ENCODE measurements at places on chromosomes 16 and 17. TPM values are rescaled to one million over a fixed set of nuclear protein-coding genes. Genes with fewer than 3 reads are reported as not detected.
A peak's percentile ranks its signal among the peaks of the same experiment; 100 is the strongest.

DNA sequence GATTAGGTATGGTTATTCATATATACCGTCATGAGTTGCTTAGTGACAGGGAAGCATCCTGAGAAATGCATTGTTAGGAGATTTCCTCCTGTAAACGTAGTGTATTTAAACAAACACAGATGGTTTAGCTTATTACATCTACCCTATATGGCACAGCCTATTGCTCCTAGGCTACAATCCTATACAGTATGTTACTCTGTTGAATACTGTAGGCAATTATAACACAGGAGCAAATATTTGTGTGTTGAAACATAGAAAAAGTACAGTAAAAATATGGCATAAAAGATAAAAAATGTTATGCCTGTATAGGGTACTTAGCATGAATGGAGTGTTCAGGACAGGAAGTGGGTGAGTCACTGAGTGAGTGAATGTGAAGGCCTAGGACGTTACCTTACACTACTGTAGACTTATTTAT, 157.7 kb downstream of the CDH11 start:
- no peaks in the 10 kb centered on the region for H3K27me3 ChIP-seq
- H3K4me3 ChIP-seq, result no peak overlapping the region
- H3K36me3 ChIP-seq, result no peaks in the 10 kb centered on the region
- no peak for DNase-seq
- no peaks in the 10 kb centered on the region for H3K4me1 ChIP-seq

The TBC1D26 gene
- 0.20 TPM for total RNA-seq

DNA sequence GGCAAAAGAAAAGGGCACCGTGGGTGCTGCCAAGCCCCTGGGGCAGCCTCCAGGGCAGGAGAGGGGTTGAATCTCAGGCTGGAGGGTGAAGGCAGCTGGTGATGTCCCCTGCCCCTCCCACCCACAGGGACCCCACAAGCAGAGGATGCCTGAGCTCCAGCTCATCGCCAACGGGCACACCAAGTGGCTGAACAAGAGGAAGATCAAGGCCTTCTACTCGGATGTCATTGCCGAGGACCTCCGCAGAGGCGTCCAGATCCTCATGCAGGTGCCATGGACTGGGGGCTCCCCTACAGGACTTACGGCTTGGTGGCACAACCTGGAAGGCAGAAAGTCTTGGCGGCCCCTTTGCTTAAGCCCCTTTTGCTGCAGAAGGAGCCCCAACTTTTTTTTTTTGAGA, 21.8 kb downstream of the SLC12A3 start:
- DNase-seq, result no peak
- H3K4me3 ChIP-seq, result no peak overlapping the region
- H3K27ac ChIP-seq, result no peak overlapping the region
- no peaks in the 10 kb centered on the region for H3K4me1 ChIP-seq
- no peaks in the 10 kb centered on the region for H3K36me3 ChIP-seq
- no peaks in the 10 kb centered on the region for H3K27me3 ChIP-seq

GRCh38 chr16:87070657-87071056, 246.5 kb downstream of the C16orf95 start:
- no peak overlapping the region for H3K4me3 ChIP-seq
- H3K4me1 ChIP-seq, result no peaks in the 10 kb centered on the region
- no peaks in the 10 kb centered on the region for H3K36me3 ChIP-seq
- H3K27me3 ChIP-seq, result peaks cover 3% of the 10 kb centered on the region
- no peak overlapping the region for H3K27ac ChIP-seq

- H3K27ac ChIP-seq, result no peak overlapping the region
- no peaks in the 10 kb centered on the region for H3K4me1 ChIP-seq
- H3K36me3 ChIP-seq, result no peaks in the 10 kb centered on the region
- no peaks in the 10 kb centered on the region for H3K27me3 ChIP-seq
- no peak for DNase-seq
Measured at GRCh38 chr17:4652997-4653396, 11.5 kb upstream of the ALOX15 start.

GRCh38 chr17:2056206-2057174, 1.6 kb downstream of the HIC1 start:
- peak overlapping the region; percentile 47 for H3K4me3 ChIP-seq
- peaks cover 18% of the 10 kb centered on the region for H3K4me1 ChIP-seq
- no peaks in the 10 kb centered on the region for H3K27me3 ChIP-seq
- DNase-seq, result no peak

The KRT32 gene
- not detected for total RNA-seq

DNA sequence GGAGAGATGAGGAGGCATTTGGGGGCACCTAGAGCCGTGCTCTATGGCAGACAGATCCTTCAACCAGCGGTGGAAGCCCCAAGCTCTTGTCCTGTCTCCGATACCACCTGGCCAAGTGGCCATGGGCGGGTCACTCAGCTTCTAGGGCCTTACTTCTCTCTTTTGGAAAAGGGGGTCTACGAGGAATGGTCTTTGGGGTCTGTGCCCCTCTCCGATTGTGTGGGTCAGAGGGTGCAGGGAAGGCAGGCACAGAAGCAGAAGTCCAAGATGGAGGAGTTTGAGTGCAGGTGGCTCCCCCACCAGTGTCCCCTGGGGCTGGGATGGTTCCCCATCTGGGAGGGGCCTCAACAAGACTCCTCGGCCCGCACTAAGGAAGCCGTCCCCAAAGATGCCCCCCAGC, 116.7 kb downstream of the CCDC182 start:
- no peak overlapping the region for H3K4me3 ChIP-seq
- no peaks in the 10 kb centered on the region for H3K27me3 ChIP-seq
- H3K27ac ChIP-seq, result no peak overlapping the region
- DNase-seq, result no peak

DNA sequence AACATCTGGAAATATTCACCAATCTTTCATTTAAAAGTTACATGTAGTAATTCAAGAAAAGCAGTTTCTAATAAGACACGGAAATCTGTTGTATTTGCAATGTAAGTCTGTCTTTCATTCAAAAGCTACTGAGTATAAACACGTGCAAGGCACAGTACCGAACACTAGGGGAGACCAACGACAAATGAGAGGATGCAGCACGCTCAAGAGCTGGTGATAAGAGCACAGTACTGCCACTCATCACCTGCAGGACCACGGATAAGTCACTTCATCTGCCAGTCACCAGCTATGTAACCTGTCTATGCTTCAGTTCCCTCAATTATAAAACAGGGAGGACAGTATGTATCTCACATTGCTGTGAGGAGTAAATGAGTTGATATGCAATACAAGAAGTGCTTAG, 67.1 kb downstream of the CLEC18A start:
- H3K4me3 ChIP-seq, result no peak overlapping the region
- no peaks in the 10 kb centered on the region for H3K36me3 ChIP-seq
- H3K27ac ChIP-seq, result no peak overlapping the region
- H3K4me1 ChIP-seq, result no peaks in the 10 kb centered on the region
- DNase-seq, result peak; percentile 11

- no peaks in the 10 kb centered on the region for H3K27me3 ChIP-seq
- DNase-seq, result no peak
- no peak overlapping the region for H3K27ac ChIP-seq
- H3K4me3 ChIP-seq, result no peak overlapping the region
Measured at GRCh38 chr17:67601897-67602296, 115.8 kb upstream of the NOL11 start.

- H3K4me3 ChIP-seq, result no peak overlapping the region
- no peaks in the 10 kb centered on the region for H3K27me3 ChIP-seq
- H3K4me1 ChIP-seq, result no peaks in the 10 kb centered on the region
- no peak for DNase-seq
- peaks cover 88% of the 10 kb centered on the region for H3K36me3 ChIP-seq
- H3K27ac ChIP-seq, result no peak overlapping the region
Measured at GRCh38 chr16:28126684-28127620, 63.4 kb upstream of the GSG1L start.

DNA sequence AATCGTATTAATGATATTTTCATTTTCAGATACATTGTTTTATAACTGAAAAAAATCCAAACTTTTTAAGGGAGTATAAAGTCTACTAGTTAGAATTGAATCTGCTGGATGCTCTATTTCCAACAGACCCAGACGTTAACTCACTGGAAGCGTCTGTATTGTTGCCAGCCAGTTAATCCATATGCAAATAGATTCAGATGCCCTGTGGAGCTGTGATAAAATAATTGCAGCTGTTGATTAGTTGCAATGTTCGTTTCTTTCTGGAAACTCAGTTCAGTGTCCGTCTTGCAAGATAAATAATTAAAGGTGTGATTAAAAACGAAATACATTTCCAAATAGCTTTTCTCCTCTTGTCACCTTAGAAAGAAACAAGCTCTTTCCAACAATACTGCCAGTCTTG, 5.1 kb upstream of the GNA13 start:
- no peaks in the 10 kb centered on the region for H3K36me3 ChIP-seq
- no peak overlapping the region for H3K27ac ChIP-seq
- no peak overlapping the region for H3K4me3 ChIP-seq

GRCh38 chr17:16915752-16916556, 56.0 kb downstream of the TNFRSF13B start:
- no peaks in the 10 kb centered on the region for H3K36me3 ChIP-seq
- H3K27me3 ChIP-seq, result no peaks in the 10 kb centered on the region
- no peak for DNase-seq
- H3K27ac ChIP-seq, result no peak overlapping the region

The ZNF205 gene
- total RNA-seq, result 0.11 TPM

DNA sequence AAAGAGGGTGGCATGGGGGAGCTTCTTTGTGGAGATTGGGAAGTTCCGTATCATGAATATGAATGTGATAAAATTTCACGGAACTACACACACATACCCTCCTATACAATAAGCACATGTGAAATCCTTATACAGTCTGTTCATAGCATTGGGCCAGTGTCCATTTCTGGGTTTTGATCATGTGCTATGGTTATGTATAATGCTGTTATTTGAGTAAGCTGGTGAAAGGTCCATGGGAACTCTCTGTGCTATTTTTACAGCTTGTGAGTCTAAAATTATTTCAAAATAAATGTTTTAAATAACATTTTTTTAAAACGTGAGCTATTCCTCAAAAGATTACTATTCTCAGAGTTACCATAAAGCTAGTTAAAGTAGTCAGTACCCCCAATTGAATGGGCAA, 205.2 kb upstream of the CACNG5 start:
- H3K4me1 ChIP-seq, result peaks cover 22% of the 10 kb centered on the region
- H3K36me3 ChIP-seq, result no peaks in the 10 kb centered on the region

- no peak overlapping the region for H3K4me3 ChIP-seq
- H3K27ac ChIP-seq, result no peak overlapping the region
- peaks cover 6% of the 10 kb centered on the region for H3K4me1 ChIP-seq
- DNase-seq, result no peak
Measured at GRCh38 chr17:21375757-21376080, 438 bp upstream of the KCNJ12 start.

- no peak overlapping the region for H3K27ac ChIP-seq
- peaks cover 26% of the 10 kb centered on the region for H3K4me1 ChIP-seq
- DNase-seq, result no peak
- no peaks in the 10 kb centered on the region for H3K27me3 ChIP-seq
- H3K36me3 ChIP-seq, result peaks cover 31% of the 10 kb centered on the region
Measured at GRCh38 chr17:17154981-17155380, 51.2 kb downstream of the PLD6 start.

DNA sequence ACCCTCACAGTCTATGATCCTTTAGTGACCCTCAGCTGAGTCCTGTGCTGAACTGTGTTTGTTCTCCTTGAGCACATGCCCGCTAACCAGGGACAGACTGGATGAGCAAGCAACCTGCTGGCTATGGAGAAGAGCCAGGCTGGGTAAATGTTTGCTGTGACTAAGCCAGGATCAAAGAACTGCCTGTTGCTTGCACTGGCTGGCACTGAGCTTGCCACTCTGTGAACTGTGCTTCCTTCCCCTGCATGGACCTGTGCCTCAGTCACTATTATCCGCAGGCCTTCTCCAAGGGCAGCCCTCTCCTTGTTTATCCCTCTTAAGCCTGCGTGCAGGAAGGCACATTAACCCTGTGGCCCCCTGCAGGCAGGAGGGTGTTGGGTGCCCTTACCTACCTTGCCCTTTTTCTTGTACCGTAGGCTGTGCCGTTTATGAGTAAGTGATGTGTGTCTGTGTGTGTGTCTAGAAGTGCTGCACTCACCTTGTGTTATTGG, 7.4 kb downstream of the PNPO start:
- peaks cover 47% of the 10 kb centered on the region for H3K4me1 ChIP-seq
- H3K27me3 ChIP-seq, result no peaks in the 10 kb centered on the region
- H3K4me3 ChIP-seq, result no peak overlapping the region

DNA sequence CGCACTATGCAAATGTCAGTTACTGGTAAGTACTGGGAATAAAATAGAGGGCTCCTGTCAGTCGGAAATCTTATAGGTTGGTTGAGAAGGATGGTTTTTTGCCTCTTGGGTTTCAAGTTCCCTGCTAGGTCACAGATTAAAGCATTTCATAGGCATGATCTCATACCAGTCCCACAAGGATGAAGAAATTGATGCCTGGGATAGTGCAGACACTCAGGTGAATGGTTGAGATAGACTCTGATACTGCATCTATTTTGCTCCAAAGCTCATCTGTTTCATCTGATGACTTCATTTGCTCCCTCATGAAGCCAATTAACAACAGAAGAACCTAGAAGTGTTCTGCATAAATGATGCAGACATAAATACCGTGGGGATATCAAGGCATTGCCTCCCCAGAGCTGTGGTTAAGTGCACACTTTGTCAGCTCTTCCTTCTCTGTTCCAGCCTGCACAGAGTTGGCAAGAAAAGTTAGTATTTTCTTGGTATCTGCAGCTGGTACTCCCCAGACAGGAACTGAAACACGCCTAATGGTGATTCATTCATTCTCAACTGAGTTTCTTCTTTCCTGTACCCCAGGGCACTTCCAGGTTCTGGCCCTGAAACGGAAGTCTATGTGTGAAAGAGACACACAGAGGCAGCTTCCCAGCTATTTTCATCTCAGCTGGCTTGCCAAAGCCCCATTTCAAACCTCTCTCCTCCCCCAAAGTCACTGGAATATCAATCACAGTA, 418.3 kb upstream of the SALL1 start:
- H3K27ac ChIP-seq, result no peak overlapping the region
- no peak overlapping the region for H3K4me3 ChIP-seq
- no peaks in the 10 kb centered on the region for H3K27me3 ChIP-seq
- no peak for DNase-seq

GRCh38 chr17:3003296-3004149, 59.9 kb downstream of the OR1D5 start:
- peaks cover 5% of the 10 kb centered on the region for H3K36me3 ChIP-seq
- H3K4me3 ChIP-seq, result peak overlapping the region; percentile 53
- H3K4me1 ChIP-seq, result peaks cover 19% of the 10 kb centered on the region
- no peak for DNase-seq
- H3K27ac ChIP-seq, result no peak overlapping the region
- H3K27me3 ChIP-seq, result no peaks in the 10 kb centered on the region

DNA sequence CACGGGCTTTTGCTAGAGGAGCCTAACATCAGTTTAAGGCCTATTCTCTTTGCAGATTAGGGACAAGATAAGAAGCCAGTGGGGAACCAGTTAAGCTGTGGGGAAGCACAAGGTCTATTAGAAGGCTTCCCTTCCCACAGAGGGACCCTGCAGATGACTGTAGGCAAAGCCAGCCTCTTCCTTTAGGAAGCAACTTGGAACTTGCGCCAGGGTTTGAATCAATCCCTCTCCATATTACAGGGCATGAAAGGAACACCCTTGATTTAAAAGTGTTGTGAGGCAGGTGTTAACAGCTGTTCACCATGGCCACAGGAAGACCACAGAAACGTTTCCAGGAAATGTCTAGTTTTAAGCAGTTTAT, 77.3 kb downstream of the RPTOR start:
- no peaks in the 10 kb centered on the region for H3K27me3 ChIP-seq
- peaks cover 18% of the 10 kb centered on the region for H3K4me1 ChIP-seq
- DNase-seq, result peak; percentile 10
- H3K27ac ChIP-seq, result no peak overlapping the region
- no peaks in the 10 kb centered on the region for H3K36me3 ChIP-seq
